NCI-H1417 (cell line): ENCODE measurements at places on chromosomes 7 and 10.
A peak's percentile ranks its signal among the peaks of the same experiment; 100 is the strongest.

GRCh38 chr7:28016297-28016696, 164.3 kb downstream of the JAZF1 start:
- DNase-seq: no peak

DNA sequence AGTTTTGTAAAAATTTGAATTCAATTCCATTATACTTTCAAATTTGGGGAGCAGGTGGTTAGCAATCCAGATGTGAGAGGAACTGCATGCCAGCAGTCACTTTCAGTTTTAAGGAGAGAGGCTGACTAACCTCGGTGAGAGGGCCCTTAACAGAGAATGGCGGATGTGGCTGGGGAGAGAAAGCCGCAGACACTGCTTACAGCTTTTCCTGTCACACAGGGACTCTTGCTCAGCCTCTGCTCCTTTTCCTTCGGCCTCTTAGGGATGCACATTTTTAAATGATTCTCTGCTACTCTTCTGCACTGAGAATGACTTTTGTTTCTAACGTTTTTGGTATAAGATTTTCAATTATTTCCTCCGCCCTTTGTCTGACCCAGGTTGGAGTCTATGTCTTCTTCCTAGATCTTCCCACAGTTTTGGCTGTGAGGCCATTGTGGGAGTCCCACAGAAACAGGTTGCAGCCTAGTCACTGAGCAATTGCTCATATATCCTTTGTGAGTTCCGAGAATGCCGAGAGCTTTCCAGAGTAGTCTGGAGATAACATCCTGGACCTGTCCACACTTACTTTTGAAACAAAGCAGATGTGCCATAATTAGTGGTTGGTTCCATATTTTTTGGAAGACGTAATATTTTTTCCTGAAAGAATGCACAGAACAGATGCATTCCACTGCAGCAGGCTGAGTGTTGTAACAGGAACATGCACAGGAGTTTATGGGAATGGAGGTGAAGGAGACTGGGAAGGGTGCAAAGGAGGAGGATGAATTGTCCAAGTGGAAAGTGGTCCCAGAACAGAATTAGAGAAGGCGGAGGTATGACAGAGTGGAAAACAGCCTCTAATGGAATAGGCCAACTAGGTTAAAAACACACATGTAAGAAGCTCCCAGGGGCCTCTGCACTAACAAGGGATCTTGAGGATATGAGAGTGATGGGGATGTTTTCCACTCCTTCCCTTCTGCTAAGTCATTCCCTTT, 168.0 kb upstream of the ZNF32 start:
- no peak for DNase-seq

GRCh38 chr7:138006106-138006505, 4.2 kb upstream of the CREB3L2 start:
- DNase-seq: no peak

GRCh38 chr10:49273626-49274025, 25.3 kb upstream of the C10orf71 start:
- DNase-seq: no peak

- no peak for DNase-seq
Observed at GRCh38 chr7:39614299-39614698, 9.1 kb upstream of the RALA start.

GRCh38 chr7:128918016-128918665, 7.6 kb upstream of the KCP start:
- DNase-seq: no peak

GRCh38 chr10:55203319-55203718, 402.3 kb upstream of the PCDH15 start:
- DNase-seq: no peak

DNA sequence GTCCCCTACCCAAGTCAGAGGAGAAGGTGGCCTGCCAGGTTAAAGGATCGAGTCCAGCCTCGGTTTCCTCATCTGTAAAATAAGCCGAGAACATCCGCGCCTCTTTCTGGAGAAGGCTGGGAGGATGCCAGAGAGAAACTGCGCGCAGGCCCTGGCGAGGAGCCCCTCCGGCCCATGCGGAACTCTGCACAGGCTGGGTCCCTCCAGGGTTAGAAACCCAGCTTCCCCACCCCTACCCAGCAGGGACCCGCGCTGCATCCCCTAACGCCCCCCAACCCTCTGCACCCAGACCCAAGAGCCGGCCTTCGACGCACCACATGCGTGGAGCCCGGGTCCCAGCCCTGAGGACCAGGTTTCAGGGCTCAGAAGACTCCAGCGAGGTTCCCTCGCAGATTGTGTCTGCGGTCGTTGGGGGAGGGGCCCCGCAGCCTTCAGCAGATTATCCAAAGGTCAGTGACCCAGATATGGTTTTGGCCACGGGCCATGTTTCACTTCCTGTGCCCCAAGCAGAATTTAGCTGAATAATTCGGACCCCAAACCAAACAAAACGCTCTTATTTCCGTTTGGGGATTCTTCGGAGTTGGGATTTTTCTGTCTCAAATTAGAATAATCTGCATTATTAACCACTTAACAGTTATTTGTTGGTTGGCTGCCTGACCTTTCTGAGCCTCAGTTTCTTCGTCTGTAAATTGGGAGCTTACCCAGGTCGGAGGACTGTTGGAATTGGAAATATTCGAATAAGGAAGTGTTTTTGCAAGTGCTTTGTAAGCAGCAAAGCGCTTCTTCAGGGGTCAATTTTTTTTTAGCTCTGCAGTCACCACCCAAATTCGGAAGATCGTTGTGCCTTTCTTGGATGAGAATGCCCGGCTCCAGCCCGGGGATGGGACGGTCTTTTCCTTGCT, 167.7 kb downstream of the UBE2H start:
- DNase-seq: no peak

DNA sequence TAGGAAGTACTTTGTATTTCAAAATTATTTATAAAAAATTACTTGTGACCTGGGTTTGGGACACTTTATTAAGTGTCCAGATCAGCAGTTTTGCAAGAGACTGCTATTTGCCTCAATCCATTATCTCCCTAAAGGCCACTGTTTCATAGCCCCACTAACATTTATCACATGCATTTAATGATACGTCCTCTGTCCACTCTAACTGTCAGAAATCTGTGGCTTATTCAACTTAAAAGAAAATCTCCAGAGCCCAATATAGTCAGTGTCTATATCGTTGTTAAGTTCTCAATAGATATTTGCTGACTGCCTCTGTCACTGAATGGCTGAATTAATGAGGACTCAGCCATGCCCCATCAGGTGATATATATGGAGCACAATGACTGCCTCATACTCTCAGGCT, 553.9 kb upstream of the POM121L12 start:
- DNase-seq: no peak

- DNase-seq: no peak
Observed at GRCh38 chr10:12067336-12067735, 1.4 kb upstream of the DHTKD1 start.

GRCh38 chr7:148515728-148516695, 74.6 kb upstream of the C7orf33 start:
- DNase-seq: peak; percentile 26

DNA sequence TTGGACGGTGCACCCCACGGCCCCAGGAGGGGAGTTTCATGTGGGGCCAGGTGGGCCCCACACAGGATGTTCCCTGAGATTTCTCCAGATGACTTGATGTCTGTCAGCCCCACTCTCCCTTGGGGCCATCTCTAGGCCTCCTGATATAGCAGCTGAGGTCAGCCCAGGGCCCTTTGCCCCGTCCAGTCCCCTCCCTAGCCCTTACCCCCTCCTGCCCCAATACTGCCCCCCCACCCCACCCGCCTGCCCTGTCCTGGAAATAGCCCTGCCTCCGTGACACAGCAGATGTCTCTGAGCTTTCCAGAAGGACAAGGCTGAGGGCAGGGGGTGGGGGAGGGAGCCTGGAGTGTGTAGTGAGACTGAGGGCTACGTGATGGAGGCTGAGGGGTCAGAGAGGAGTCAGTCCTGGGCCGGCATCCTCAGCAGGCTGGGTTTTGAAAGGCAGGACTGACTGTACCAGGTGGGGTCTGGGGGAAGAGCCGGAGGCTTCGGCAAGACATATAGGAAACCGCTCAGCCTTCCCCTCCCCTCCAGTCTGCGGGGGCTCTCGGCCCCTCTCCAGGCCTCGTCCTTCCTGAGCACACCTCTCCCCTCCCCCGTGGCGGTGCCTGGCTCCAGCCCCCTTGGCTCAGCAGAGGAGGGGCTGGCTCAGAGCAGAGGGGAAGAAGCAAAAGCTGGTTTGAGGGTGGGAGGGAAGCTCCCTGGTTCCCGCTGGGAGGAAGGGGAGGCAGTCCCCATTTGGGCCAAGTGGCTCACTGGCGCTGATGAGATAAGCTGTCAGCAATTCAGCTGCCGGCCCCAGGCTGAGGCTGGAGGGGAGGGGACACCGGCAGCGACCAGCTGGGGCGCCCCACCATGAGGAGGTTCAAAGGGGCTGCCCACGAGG, 2.0 kb downstream of the FLNC start:
- peak; percentile 78 for DNase-seq

- no peak for DNase-seq
Observed at GRCh38 chr10:104300002-104300735, 31.2 kb downstream of the GSTO2 start.

DNA sequence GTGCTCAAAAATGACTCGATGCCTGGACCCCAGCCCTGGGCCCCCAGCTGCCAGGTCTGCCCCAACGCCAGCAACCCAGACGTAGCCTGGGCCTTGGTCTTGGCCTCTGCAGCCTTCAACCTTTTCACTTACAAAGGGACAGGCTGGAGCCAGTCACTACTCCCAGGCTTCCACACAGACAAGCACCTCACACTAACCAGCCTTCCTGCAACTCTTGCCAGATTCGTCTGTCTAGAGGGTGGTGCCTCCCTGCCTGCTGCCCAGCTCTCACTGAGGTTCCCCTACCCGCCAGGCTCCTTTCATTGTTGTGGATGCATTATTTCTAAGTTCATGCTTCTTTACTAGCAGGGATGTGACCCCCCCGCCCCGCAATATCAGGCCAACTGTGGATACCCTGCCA, 56.3 kb downstream of the NUDCD3 start:
- DNase-seq: no peak

- DNase-seq: peak; percentile 57
Observed at GRCh38 chr10:72275351-72276012, 1.8 kb downstream of the DDIT4 start.

GRCh38 chr10:59362959-59363381, 621 bp upstream of the FAM13C start:
- peak; percentile 85 for DNase-seq

DNA sequence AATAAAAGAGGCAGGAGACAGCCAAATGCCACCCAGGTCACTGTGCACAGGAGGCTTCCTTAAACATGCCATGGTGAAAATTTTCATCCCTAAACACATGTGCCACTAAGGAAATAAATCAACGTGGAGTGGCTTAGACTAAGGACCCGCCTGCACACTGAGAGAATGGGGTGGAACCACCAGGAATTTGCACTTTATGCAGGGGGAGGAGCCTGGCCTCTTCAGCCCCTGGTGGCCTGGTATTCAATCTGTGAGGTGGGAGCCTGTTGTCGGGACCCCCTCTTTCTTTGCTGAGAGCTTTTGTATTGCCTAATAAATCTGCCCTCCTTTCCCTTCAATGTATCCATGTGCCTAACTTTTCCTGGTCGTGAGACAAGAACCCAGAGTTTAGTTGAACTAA, 204.6 kb upstream of the NRP1 start:
- DNase-seq: no peak

DNA sequence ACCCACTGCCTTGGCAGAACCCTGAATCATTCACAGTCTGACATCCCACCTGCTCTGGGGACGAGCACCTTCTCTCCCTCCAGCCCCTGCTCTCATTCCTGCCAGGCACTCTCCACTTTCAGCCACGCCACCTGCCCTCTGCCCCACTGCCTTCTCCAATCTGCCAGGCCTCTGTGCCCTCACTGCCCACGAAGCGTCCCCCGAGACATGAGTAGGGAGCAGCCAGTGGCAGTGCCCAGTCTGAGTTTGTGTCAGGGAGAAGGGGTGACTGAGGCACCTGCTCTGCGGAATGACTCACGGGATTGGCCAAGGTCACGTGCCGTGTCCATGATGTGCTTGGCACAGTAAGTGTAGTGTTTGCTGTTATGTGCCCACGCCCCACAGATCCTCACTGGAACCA, 215.2 kb upstream of the PPP2R2D start:
- DNase-seq: no peak

GRCh38 chr7:138729444-138729843, 28.3 kb upstream of the SVOPL start:
- DNase-seq: no peak

GRCh38 chr7:24923172-24923865, 56.7 kb downstream of the OSBPL3 start:
- DNase-seq: no peak

DNA sequence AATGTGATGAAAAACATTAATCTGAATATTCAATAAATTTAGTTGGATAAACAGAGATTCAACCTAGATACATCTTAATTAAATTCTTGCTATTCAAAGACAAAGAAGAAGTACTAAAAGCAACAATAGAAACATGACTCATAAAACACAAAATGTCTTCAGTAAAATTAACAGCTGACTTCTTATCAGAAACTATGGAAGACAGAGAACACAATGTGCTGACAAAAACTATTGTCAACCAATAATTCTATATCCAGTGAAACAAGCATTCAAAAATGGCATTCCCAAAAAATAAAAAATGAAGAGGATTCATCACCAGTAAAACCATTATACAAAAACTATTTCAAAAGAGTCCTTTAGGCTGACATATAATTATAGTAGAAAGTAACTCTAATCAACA, 400.5 kb upstream of the SORCS1 start:
- DNase-seq: no peak

GRCh38 chr7:17770710-17771375, 169.5 kb downstream of the SNX13 start:
- peak; percentile 3 for DNase-seq

- DNase-seq: no peak
Observed at GRCh38 chr7:51023547-51023946, 240.9 kb upstream of the GRB10 start.

DNA sequence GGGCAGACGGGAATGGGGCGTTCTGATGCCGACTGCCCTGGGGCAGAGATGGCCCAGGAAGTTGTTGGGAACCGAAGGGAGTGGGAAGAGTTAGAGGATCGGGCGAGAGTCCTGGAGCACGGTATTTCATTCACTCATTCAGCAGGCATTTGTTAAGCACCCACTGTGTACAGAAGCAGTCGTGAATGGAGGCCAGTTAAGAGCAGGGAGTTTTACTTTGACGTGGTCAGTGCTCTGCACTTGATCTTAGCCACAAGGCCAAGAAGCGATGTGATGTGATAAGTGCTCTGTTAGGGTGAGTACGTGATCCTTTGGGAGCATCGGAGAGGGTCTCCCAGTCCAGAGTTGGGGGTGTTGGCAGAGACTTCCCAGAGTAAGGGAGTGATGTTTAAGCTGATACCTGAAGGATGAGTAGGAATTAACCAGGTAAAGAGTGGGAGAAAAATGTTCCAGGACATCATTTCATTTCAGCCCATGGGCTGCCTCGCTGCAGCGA, 890 bp downstream of the ZFYVE27 start:
- no peak for DNase-seq

DNA sequence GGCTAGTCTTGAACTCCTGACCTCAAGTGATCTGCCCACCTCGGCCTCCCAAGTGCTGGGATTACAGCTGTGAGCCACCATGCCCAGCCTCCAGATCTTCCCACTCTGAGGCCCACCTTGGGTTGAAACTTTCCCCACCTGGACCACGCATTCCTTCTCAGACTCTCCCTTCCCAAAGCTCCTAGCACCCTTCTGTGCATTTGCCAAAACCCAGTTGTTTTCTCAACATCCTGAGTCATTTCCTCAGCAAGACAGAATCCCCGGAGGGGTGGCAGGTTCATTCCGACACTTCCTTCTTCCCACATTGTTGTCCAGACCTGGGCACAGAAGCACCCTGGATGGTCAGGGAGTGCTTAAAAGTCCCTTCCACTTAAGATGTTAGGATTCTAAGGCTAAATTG, 28.9 kb downstream of the BAG3 start:
- DNase-seq: no peak
